NK-92 treated with Interleukin-12 subunit alpha and Interleukin-12 subunit beta, amount 100 ng/mL, for 24 hours (cell line): ENCODE measurements at places on chromosomes 2 and 18.

- DNase-seq: no peak
Observed at GRCh38 chr18:42778024-42778423, 337.5 kb downstream of the RIT2 start.

- no peak for DNase-seq
Observed at GRCh38 chr18:62369129-62369644, 44.1 kb downstream of the TNFRSF11A start.

- no peak for DNase-seq
Observed at GRCh38 chr2:176562359-176563078, 293.3 kb downstream of the MTX2 start.

GRCh38 chr2:121359716-121360565 lies 74.9 kb upstream of the TFCP2L1 start:
- DNase-seq: no peak

DNA sequence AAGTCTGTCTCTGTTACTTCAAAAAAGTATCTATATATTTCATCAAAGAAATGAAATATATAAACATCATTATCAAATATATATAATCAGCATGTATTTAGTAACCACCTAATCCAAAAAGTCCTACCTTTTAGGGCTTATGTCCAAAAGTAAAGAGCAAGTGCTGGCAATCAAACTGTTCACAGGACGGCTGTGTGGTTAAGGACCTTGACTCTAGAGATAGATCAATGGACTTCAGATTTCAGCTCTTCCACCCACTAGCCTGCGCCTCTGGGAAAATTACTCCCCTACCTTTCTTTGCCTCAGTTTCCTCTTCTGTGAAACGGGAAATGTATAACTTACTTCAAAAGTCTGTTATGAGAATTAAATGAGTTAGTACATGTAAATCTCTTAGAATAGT lies 29.4 kb downstream of the SATB2 start:
- no peak for DNase-seq

GRCh38 chr18:22641958-22642357 lies 224.2 kb upstream of the CTAGE1 start:
- no peak for DNase-seq

GRCh38 chr2:49192036-49192435 lies 37.7 kb upstream of the FSHR start:
- DNase-seq: no peak

DNA sequence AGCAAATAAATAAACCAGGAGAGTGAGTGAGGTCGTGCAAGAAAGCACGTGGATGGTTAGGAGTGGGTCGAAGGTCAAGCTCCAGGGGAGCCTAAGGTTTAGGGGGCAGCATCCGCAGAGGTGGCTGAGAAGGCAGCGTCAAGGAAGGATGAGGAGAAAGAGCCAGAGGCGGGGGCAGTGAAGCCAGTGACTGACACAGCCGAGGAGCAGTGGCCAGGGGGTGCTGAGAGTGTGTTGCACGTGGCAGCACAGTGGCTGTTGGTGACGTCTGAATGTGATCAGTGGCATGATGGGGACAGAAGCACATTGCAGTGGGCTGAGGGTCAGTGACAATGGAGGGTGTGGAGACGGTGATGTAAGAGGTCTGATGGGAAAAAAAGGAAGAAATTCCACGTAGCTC lies 13.7 kb upstream of the FHL2 start:
- DNase-seq: no peak

GRCh38 chr2:96143848-96144480 lies 1.3 kb downstream of the DUSP2 start:
- DNase-seq: no peak

DNA sequence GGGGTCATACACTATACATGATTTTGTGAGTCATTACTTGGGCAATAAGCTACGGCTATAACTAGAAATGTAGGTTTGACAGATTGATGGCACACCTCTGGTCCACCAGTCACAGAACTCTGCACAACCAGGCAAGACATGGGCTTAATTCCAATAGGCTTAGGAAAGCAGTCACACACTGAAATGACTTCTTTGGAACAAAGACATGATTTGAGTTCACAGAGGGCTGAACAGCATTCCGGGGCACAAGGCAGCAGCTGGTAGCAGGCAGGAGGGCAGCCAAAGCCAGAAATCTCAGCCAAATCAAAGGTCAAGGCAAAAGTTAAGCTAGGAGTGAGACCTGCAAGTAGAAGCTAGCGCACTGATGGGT lies 27.4 kb downstream of the FABP1 start:
- DNase-seq: no peak

DNA sequence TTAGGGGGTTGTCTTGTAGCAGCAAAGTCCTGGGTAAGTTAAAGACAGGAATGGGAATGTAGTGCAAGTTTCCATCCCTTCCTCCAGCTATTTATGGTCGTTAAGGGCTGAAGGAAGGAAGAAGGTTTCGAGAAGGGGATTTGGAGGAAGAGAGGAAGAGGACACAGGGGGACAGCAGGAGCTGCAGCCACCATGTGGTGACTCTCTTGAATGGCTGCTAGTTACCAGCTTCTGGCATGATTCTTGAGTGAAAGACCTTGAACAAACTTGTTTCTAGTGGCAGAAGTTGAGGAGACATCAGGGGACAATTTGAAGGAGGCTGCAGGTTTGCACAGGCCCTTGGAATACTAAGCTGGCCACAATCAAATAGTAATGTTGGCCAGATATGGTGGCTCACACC lies 116.6 kb downstream of the MTX2 start:
- no peak for DNase-seq

DNA sequence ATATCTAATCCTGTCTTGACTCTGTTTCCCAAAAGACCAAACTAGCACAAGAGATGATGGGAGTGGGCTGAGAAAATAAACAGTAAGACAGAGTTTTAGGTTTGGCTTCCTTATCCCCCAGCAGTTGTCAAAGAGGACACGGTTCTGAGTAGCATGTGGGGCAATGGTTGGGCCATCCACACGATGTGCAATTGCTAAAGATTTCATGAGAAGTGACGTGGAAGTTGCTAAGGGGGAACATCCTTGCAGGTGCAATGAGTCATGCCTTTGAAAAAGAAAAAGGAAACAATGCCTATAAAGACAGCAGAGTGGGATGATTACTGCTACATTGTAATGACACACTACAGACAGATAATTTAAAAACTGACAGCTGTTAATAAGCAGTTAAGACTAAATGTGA lies 1395.8 kb downstream of the LRP1B start:
- no peak for DNase-seq

GRCh38 chr2:96575785-96576456 lies 39.4 kb downstream of the ARID5A start:
- DNase-seq: no peak

DNA sequence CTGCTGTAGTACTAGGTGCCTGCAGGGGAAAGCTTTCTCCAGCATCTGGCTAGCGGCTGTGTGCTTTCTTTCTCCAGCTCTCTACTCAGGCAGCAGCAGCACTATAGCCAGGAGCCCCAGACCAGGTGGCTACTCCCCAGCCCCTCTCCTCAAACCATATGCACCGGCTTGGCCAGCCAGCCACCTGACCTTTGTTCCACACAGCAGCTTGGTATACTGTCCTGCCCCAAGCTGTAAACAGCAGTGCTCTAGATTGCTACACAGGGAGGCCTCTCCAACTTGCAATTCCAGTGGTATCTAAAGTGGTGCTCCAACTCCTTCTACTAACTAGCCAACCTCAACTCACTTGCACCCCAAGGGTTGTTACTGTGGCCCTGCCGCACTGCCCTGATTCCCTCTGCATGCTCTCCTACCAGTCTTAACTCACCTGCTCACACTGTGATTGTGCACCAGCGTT lies 19.6 kb downstream of the LDAH start:
- no peak for DNase-seq

DNA sequence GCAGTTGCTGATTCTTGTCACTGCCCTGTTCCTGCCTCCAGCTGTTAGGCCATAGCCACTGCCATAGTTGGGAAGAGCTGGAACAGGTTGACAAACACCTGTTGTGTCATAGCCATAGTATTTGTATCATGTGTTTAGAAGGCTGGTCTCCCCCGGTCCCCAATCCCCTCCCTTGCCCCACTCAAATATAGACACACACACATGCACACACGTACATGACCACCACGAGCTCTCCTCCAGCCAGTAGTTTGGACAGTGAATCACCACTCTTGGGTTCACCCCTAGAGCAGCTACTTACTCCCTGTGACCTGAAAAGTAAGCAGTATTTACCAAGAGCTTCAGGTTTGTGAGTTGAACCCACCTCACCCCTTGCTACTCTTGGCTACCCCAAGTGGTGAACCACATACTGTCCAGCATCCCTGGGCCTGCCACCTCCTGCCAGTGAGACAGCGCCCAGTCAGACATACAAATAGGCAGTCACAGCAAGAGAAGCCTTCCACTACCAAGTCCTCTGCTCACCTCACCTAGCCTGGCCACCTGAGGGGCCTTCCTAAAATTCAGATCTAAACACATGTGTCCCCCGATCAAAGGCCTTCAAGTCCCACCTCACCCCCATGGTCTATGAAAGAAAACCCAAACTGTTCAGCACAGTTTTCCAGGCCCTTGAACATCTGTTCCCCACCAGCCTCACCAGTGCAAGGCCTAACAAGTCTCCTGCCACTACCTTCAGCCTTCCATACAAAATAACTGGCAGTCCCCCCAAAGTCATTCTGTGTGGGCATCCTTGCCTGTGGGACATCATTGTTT lies 7.1 kb downstream of the PCBP1 start:
- DNase-seq: no peak

DNA sequence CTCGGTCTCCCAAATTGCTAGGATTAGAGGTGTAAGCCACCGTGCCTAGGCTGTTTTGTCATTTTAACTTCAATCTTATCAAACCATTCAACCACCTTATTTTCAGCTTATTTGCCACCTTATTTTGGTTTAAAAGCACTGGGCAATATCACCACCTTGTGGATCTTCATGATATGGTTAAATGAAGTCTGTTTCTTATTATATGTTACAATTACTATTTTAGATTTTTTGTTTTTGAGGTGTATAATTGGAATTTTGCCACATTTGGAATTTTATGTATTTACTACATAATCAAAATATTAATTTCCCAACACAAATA lies 43.8 kb upstream of the SCN9A start:
- DNase-seq: no peak
